ENCODE measurements at places on chromosomes 3 and 15.

DNA sequence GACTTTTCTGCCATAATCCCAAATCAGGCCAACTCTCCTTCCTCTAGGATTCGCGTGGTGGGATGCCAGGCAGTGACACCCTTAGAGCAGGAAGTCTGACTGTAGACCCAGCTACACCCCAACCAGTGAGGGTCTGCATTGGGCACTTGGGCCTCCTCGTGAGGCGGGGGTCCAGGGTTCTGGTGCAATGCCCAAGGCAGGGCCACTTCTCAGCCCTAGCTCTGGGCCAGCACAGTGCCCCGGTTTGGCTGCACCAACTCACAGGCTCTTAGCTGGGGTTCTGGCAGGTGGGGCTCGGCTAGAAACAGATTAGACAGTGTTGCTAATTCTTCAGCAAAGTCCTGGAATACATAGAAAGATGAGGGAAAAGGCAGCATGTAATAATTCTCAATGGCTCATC, 12.7 kb downstream of the CDAN1 start:
- DNase-seq: no peak

GRCh38 chr15:42082823-42083604, 11.3 kb downstream of the PLA2G4D start:
- no peak for DNase-seq

GRCh38 chr15:36465304-36465703, 114.1 kb upstream of the CDIN1 start:
- no peak for DNase-seq

- DNase-seq: no peak
Observed at GRCh38 chr3:117600666-117601065, 891.1 kb downstream of the TUSC7 start.

- no peak for DNase-seq
Observed at GRCh38 chr3:81764665-81765064, 3.2 kb upstream of the GBE1 start.

DNA sequence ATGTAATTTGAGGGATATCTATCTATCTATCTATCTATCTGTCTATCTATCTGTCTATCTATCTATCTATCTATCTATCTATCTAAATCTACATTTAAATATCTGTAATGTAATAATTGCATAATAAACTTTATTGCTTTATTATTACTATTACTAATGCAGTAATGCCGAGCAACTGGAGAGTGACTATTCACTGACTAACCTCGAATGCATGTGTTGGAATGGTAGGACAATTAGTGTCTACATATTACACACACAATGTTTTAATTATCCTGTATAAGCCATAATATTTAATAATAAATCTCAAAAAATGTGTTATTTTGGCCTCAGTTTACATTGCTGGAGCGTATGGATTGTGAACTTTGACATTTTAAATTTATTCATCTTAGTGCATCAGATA, 25.2 kb upstream of the CNTN3 start:
- DNase-seq: no peak

DNA sequence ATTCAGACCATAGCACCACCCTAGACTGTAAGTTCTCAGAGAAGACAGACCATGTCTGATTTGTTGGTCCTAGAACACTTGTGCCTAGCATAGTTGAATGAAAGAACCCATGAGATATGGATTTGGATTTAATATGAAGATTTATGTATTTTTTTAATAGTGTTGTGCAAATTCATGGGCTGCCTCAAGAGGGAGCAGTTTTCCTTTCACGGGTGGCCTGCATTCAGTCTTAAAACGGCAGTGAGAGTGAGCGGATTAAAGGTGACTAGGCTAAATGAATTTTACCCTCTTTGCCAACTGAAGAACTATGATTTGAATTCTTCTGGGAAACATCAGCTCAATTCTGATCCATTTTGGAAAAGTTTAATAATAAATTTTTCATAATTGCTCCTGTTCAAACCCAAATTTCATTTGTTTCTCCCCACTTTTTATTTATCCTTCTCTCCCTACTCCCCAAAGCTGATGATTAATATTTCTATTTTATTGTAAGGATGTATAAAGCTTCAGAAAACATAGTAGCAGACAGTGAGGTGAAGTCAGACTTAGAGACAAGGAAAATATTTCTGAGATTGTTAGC, 67.3 kb downstream of the MORC1 start:
- no peak for DNase-seq

DNA sequence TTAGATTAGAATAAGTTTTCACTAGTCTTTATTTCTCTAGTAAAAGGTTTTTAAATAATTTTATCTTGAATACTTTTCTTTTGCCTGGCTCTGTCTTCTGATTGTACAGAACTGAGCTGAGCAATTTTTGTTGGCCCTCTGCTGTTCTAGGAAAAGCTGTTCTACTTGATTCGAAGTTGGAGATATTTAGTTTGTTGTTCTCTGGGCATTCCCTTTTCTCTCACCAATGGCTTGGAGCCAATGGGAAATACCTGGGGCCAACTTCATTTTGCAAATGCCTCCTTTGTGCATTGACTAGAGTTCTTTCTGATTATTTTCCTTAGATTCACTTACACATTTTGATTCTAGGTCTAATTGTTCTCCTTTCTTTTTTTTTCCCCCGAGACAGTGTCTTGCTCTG, 16.5 kb downstream of the ABHD5 start:
- DNase-seq: no peak

GRCh38 chr3:19866751-19867347, 67.2 kb downstream of the EFHB start:
- no peak for DNase-seq

DNA sequence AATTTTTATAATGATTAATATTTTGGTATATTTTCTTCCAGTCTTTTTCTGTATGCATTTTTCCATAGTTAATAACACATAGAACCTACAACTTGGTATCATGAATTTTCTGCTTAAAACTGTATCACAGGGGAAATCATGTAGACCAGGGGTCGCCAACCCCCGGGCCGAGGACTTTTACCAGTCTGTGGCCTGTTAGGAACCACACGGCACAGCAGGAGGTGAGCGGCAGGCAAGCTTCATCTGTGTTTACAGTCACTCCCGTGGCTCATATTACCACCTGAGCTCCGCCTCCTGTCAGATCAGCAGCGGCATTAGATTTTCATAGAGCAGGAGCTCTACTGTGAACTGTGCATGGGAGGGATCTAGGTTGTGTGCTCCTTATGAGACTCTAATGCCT, 54.7 kb downstream of the RPL22L1 start:
- no peak for DNase-seq

DNA sequence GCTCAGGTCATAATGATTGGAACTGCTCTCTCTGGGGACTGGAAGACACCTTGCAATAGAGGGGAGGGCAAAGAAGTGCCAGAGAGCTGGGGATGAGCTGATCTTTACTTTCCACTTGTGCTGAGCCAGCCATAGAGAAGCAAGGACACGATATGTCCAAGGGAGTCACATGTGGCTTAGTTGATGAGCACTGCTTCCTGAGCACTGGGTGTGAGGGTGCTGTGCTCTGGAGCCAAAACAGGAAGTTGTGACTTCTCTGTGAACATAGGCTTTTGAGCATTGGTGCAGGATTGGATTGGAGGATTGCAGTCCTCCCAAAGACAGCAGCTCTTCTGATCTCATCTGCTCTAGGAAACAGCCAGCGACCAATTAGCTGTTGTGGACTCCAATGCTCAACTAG, 6.7 kb downstream of the PARP14 start:
- no peak for DNase-seq

- no peak for DNase-seq
Observed at GRCh38 chr3:43363621-43364266, 77.4 kb downstream of the SNRK start.

DNA sequence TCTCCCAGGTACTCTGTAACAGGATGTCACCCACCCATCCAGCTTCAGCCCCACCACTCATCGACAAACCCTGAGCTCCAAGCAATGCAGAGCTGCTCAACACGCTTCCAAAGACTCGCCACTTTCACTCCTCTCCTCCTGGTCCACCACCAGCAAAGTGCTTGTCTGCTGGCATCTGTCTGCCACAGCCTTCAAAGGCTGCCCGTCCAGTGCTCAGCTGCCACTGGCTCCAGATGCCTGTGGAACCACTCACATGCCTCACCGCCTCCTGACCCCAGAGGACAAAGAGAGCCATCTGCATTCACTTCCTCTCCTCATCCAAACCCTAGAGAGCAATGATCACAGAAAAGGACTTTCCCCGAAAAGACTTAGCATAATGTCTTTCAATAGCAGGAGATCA, 109.5 kb upstream of the OCA2 start:
- DNase-seq: no peak

DNA sequence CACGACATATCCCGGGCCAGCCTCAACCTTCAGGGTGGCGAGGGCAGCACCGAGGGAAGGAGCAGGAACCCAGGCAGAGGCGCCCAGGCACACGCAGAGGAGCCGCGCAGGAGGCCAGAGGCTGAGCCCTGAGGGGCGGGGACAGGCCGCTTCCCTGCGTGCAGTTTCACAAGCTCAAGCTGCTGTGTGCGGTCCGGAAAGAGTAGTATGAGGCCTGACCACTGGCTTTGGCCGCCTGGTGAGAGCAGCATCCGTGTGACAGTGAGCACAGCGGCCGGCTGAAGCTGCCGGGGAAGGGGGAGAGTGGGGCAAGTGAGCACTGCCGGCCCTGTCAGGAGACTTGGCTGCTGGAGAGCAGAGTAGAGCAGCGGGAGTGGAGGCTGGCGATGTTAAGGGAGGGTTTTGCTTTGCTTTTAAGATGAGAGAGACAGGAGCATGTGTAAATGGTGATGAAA, 8.7 kb downstream of the ZDHHC19 start:
- DNase-seq: no peak

GRCh38 chr3:52029053-52029452, 27.3 kb downstream of the DUSP7 start:
- DNase-seq: no peak

DNA sequence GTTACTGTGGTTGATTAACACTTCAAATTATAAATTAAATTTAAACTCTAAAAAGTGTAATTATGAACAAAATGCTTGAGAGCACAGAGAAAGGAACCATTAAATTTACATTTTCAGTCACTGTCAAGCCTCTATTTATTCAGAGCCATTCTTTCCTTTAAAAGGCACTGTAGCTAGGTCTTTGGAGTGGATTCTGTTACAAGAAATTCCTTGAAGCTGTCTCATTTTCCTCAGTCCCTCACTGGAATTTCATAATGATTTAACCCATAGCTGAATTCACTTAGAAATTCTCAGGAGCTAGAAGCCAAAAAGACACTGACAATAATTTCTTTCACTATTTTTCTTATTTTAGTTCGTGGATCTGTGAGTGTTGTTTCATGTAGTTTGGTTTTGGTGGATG, 81.2 kb upstream of the TCF12 start:
- DNase-seq: no peak

DNA sequence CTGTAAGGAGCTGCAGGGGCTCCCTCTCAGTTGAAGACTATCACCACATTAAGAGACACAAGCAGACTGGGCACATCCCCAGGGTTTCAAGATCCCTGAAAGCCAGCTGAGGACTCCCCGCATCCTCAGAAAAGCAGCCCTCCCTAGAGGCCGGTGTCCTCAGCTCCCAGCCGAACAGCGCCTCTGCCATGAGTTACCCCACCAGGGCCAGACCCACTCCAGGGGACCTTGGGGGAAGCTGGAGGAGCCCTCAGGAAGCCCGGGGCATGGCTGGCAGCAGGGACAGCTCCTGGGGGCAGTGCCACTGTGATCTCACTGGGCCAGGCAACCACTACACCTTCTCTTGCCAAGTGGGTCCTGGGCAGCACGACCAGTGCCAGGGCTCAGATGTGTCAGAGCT, 8.1 kb downstream of the KLF15 start:
- no peak for DNase-seq

GRCh38 chr3:115052906-115053305, 94.2 kb downstream of the ZBTB20 start:
- DNase-seq: no peak

GRCh38 chr3:133426721-133427120, 26.9 kb downstream of the BFSP2 start:
- DNase-seq: no peak

- no peak for DNase-seq
Observed at GRCh38 chr3:2526926-2527325, 428.3 kb downstream of the CNTN4 start.

DNA sequence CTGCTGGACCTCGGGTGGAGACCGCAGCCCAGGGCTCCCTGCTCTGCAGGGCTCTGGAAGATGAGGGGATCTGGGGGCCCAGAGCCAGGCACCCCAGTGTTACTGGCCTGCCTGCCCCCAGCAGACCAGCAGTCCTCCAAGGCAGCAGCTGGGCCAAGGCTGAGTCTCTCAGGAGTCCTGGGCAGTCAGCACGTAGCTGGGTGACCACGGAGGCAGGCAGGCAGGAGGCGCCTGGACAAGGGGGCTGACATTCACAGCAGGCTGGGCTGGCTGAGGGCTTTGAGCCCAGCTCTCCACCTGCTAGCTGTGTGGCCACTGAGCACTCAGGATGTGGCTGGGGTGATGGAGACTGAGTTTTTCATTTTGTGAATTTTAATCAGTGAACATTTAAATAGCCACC, 67.9 kb downstream of the IQSEC1 start:
- DNase-seq: no peak

DNA sequence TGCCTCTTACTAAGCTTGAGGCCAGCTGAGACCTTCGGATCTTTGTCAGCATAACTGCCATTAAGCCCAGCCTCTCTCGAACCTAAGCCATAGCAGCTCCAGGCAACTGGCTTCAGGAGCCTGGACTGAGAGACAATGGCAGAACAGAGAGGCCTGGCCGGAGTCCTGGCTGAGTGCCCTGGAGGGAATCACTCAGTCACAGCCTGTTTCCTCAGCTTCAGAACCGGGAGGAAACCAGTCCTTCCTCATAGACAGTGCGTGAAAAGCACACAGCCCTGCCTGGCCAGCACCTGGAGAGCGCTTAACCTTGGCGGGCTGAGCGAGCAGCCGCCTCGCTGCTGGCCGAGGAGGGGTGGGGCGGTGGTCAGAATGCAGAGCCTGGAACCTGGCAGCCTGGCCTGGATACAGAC, 21.6 kb downstream of the RNU5B-1 start:
- DNase-seq: no peak

GRCh38 chr15:64781299-64781698, 5.9 kb upstream of the RBPMS2 start:
- no peak for DNase-seq

DNA sequence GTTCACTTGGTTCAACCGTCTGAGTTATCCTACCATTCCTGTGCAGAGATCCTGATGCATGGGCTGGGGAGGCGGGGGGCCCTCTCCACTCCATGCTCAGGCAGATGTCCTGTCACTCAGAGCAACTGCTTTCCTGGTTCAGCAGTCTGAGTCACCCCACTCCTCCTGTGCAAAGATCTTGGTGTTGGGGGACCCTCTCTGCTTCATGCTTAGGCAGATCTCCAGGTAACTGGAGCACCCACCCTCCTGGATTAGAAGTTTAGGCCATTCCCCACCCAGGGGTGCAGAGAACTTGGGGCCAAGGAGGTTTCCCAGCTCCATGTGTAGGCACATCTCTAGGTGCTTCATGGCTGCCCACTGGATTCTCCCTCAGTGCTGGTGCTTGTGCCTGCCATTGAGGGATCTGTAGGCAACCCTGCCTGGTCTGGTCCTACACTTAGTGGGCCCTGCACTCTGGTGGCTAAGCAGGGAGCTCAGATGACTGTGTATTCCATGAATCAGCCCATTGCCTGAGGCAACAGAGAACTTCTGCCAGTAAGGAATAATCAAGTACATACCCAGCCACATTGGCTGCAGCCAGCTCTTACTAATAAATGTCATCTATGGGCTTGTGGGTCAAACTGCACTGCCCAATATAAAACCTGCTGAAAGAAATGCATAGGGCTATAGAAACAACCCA, 465.4 kb upstream of the THBS1 start:
- DNase-seq: no peak

- no peak for DNase-seq
Observed at GRCh38 chr3:37179144-37179967, 5.0 kb upstream of the LRRFIP2 start.

Measured in fibroblast of skin of left biceps (primary cell).